ENCODE measurements at places on chromosomes 3 and 15.
A peak's percentile ranks its signal among the peaks of the same experiment; 100 is the strongest.

GRCh38 chr3:193149998-193150397 is 91.0 kb upstream of the PLAAT1 start:
- DNase-seq, result no peak

- DNase-seq, result no peak
Observed at GRCh38 chr3:61617041-61617440, 55.7 kb downstream of the PTPRG start.

DNA sequence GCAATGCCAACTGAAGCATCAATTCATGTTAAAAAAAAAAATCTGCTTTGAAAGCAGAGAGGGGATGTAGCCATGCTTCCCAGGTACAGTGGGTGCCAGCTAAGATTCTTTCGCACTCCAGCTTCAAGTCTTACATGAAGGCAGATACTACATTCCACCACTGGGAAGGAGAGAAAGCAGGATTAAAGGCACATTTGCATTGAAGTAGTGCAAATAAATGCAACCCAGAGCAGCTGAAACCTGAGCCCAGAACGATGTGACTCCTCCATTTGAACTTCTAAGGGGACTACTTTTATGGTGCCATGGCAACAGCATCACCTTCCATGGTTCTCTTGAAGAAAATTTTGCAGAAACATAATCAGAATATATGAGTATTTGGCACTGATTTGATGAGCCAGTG is 19.1 kb upstream of the GJD2 start:
- no peak for DNase-seq

GRCh38 chr3:78818161-78818985 is 949.4 kb downstream of the ROBO1 start:
- no peak for DNase-seq

- no peak for DNase-seq
Observed at GRCh38 chr3:30918761-30919160, 24.3 kb upstream of the GADL1 start.

- peak; percentile 83 for DNase-seq
Observed at GRCh38 chr3:47019201-47019600, 39.7 kb downstream of the NBEAL2 start.

GRCh38 chr3:21043139-21043538 is 707.9 kb downstream of the ZNF385D start:
- DNase-seq, result no peak

- peak; percentile 80 for DNase-seq
Observed at GRCh38 chr3:72347819-72348319, 500.4 kb downstream of the SHQ1 start.

- no peak for DNase-seq
Observed at GRCh38 chr3:49869525-49870126, at the start of gene CAMKV. Gene CAMKV, minus strand, starts transcription at chr3:49869906. Its CDS starts 7,518 bp downstream, at chr3:49862388.

DNA sequence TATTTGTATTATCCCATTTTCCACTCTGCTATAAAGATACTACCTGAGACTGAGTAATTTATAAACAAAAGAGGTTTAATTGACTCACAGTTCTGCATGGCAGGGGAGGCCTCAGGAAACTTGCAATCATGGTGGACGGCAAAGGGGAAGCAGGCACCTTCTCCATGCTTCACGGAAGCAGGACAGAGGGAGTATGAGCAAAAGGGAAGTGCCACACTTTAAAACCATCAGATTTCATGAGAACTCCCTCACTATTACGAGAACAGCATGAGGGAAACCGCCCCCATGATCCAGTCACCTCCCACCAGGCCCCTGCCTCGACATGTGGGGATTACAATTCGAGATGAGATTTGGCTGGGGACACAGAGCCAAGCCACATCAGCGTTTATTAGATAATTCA is 172.8 kb downstream of the NR2F2 start:
- DNase-seq, result no peak

DNA sequence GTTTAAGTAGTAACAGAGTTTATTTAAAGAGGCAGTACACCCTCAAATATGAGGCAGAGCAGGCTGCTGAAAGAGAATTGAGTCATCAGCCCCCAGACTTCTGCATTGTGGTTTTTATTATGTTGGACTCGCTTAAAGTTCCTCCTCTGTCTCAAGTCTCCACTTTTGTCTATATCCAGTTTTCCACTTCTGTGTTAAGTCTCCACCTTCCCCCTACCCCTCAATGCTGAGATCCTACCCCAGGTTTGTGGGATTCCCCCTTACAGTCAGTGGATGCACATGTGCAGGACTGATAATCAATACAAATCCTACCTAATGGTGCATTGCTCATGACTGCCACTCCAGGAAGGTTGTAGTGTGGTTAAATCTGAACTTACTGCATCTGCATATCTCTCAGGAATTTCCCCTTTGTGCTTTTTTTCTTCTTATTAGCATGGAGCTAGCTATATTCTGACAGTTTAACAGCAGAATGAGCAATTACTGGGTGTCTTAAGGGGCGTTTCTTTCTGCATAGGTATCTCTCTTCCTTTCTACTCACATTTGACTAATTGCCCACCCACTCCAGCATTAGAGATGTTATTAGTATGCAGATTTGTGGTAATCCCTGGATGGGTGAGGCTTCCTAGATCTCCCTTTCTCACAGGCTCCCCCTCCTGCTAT is 11.9 kb upstream of the CD200R1L start:
- peak; percentile 8 for DNase-seq

GRCh38 chr15:60520825-60521368 is 42.0 kb upstream of the ICE2 start:
- peak; percentile 80 for DNase-seq

DNA sequence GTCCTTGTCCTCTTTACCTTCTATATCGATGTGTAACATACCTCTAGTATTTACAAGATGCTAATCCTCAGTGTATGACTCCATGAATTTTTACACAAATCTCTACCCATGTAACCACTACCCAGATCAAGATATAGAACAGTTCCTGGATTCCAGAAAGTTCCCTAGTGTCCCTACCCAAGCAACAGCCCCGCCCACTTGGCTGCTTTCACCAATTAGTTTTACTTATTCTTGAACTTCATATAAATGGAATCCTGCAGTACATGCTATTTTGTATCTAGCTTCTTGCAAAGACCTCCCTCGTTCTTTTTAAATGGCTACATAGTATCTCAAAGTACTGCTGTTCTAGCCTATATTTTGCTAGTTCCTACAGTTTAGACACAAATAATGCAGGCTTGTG is 33.0 kb downstream of the CD276 start:
- DNase-seq, result no peak

DNA sequence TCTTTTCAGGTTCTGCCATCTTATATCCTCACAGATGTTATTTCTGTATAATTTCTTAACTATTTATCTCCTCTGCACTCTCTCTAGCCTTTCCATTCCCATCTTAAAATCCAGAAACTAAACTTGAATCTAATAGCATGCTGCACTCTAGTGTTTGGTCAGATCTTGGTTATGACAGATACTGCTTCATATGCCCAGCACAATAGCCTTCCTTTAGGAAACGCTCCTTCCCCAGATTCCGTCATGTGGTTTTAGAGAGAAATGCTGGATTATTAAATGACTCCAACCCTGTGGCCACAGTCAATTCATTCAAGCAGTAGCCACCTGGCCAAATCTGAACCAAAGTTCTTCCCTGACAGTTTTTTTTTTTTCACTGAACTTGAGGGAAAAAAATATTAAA is 19.4 kb downstream of the RASGRP1 start:
- DNase-seq, result no peak

GRCh38 chr15:68512598-68512997 is 66.2 kb upstream of the CORO2B start:
- no peak for DNase-seq

DNA sequence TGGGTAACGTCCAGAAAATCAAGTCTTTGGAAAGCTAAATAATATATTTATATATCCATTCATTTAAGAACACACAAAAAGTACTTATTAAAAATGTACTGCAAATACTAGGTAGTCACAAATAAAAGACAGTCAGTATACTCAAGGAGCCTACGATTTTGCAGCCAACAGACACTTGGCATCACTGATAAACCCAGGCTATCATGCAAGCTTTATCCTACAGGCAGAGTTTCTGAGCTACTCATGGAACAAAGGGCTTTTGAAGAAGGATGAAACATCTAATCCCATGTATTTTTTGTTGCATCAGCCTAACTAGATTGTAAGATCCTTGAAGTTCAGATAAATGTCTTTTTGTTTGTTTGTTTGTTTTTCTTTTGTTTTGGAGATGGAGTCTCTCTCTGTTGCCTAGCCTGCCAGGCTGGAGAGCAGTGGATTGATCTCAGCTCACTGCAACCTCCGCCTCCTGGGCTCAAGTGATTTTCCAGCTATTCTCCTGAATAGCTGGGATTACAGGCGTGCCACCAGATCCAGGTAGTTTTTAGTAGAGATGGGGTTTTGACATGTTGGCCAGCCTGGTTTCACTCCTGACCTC is 319.4 kb upstream of the MDFIC2 start:
- no peak for DNase-seq

DNA sequence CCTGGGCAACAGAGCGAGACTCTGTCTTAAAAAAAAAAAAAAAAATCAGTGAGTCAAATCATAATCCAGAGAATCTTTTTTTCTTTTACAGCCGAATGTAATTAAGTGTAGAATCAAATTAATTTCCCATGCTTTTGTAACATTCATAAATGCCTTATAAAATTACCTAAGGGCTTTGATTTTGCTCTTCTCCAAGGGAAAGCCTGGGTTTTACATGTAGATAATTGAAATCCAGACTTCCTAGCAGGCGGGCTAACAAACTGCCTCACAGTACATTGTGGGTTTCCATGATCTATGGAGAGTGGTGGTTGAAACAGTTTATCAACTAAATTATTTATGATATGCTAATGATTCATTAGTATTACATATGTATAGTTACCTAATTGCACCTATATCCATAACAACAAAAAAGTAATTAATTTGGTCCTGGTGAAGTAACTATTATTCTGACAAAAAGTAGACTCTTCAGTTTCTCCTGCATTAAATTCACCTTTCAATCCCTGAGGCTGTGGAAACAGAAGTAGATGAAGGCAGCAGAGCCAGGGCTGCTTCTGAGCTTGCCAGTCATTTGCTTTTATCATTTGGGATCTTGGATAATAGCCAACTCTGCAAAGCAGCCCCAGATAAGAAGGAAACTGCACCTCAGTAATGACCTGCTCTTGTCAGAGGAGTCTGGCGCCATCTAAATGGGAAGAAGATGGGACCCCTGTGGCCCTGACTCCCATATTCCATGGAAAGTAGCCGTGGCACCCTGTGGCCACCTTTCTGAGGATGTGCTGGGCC is 9.5 kb downstream of the CCR9 start:
- DNase-seq, result no peak

GRCh38 chr3:72093270-72093991 is 308.5 kb upstream of the PROK2 start:
- DNase-seq, result no peak

DNA sequence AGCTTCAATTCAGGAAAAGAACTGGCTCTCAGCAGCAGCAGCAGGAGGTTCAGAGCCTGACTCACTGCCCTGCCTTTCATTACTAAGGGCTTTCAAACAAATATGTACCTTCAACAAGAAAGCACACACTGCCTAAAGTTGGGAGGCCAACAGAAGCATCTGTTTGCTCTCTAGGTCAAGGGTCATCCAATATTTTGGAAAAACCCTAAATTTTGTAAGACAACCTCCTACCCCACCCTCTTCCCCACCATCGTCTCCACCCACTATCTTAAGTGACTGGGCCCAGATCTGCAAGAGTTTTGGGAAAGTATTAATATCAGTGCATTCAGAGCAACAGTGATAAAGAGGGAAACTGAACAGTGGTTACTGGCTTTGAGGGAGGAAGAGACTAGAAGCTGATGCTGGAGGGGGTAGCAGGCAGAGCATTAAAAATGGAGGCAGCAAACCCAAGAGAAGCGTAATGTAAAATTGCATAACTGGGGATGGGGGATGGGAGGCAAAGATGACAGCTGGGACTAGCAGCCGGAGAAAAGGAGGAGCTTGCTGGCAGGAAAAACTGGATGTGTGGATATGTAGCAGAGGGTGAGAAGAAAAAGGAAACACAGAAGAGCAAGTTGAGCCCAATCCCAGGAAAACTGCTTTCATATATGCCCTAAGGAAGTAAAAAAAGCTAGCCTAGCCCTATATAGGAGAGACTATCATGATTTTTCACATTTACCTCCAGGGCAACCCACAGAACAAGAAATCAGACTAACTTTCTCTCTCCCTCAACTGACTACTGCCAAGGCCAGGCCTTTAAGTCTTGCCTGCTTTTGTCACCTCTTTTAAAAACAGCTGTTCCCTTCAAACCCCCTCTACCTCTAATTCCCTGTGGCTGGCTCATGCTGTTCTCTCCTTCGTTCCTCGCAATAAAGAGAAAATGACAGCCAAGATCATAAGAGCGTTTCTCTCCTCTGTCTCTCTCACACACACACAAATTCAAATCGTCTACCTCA is 31.4 kb downstream of the NPTN start:
- DNase-seq, result peak; percentile 67

GRCh38 chr3:170220871-170221270 is 1.4 kb upstream of the PRKCI start:
- DNase-seq, result peak; percentile 10

GRCh38 chr3:111702996-111703985 is 108.1 kb upstream of the ZBED2 start:
- no peak for DNase-seq

GRCh38 chr3:30615615-30616346 is 9.4 kb downstream of the TGFBR2 start:
- DNase-seq, result no peak

GRCh38 chr15:51322621-51323296 is 15.6 kb downstream of the CYP19A1 start:
- no peak for DNase-seq

GRCh38 chr15:78711638-78712037 is 70.6 kb upstream of the CHRNB4 start:
- DNase-seq, result no peak

Data from bronchial epithelial cell (primary cell).